ENCODE measurements at places on chromosomes 4 and X. TPM values are rescaled to one million over a fixed set of nuclear protein-coding genes. Genes with fewer than 3 reads are reported as not detected.

The CT45A10 gene
- not detected for total RNA-seq

The NUP62CL gene
- total RNA-seq, result not detected

- H3K4me1 ChIP-seq, result no peaks in the 10 kb centered on the region
- no peaks in the 10 kb centered on the region for H3K36me3 ChIP-seq
- DNase-seq, result no peak
- no peak overlapping the region for H3K4me3 ChIP-seq
Observed at GRCh38 chrX:38273453-38273852, 52.8 kb upstream of the SRPX start.

DNA sequence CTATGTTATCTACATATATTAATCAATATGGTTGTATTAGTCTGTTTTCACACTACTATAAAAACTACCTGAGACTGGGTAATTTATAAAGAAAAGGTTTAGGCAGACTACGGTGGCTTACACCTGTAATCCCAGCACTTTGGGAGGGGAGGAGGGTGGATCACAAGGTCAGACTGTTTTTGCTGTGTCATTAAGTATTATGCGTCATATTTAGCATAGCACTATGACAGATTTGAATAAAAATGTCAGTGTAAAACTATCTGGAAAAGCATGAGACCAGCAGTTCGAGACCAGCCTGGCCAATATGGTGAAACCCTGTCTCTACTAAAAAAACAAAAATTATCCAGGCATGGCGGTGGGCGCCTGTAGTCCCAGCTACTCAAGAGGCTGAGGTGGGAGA, 209.7 kb upstream of the ARHGAP24 start:
- H3K4me3 ChIP-seq, result no peak overlapping the region
- no peak overlapping the region for H3K27ac ChIP-seq
- DNase-seq, result no peak
- no peaks in the 10 kb centered on the region for H3K4me1 ChIP-seq
- no peaks in the 10 kb centered on the region for H3K27me3 ChIP-seq

The NPY1R gene
- 248 TPM for total RNA-seq

- no peaks in the 10 kb centered on the region for H3K4me1 ChIP-seq
- no peak overlapping the region for H3K4me3 ChIP-seq
- H3K36me3 ChIP-seq, result no peaks in the 10 kb centered on the region
Observed at GRCh38 chr4:143726714-143727113, 26.2 kb upstream of the FREM3 start.

- no peaks in the 10 kb centered on the region for H3K4me1 ChIP-seq
- no peaks in the 10 kb centered on the region for H3K27me3 ChIP-seq
- no peak for DNase-seq
- H3K36me3 ChIP-seq, result no peaks in the 10 kb centered on the region
- no peak overlapping the region for H3K27ac ChIP-seq
- H3K4me3 ChIP-seq, result no peak overlapping the region
Observed at GRCh38 chr4:14835708-14836425, 166.4 kb upstream of the CPEB2 start.

The STAP1 gene
- total RNA-seq, result not detected

The NSDHL gene
- 8.8 TPM for total RNA-seq
